ENCODE measurements at places on chromosomes 3 and 15.

GRCh38 chr3:32316319-32316718 is 75.3 kb upstream of the CMTM7 start:
- no peak for DNase-seq

- no peak for DNase-seq
These were observed 15.3 kb upstream of the SUSD5 start for GRCh38 chr3:33233884-33234283.

DNA sequence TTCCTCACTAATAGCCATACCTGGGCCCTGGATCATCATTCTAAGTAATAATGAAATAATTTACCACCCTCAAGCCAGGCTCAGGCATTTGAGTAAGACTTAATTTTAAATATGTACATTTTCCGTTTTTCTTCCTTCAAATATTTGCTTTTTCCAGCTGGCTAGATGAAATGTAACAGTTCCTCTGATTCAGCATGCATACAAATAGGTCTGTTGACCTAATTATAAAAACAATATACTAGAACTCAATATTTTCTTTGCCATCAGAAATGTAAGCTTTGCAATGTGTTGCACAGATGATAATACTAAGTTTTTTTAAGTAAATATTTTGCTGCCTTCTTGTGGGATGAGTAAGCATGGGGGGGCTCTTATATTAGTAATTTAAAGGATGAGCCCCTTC is 91.6 kb downstream of the FEZF2 start:
- DNase-seq, result no peak

GRCh38 chr3:122343654-122344053 is 18.6 kb downstream of the CSTA start:
- DNase-seq, result no peak

GRCh38 chr3:28752290-28752689 is 403.7 kb upstream of the AZI2 start:
- no peak for DNase-seq

DNA sequence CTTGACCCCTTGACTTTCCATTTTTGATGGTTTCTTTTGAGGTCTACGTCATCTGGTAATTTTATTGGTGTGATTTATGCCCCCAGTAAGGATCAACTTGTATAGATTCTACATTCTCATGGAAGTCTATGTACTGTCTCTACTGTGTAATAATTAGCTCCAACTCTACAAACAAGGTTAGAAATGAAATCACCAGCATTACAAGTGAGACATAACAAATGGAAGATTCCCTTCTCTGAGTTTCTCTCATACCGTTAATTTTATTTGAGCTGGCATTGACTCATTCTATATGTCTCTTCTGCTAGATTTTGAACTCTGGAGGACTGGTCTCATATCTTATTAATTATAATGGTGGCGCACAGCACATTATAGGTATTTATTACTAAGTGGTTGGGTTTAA is 138.9 kb downstream of the LPP start:
- no peak for DNase-seq

Data from progenitor cell of endocrine pancreas (in vitro differentiated cells).